ENCODE measurements at places on chromosomes 4 and X.

GRCh38 chr4:52512291-52512690, 146.8 kb downstream of the USP46 start:
- DNase-seq = no peak

GRCh38 chr4:122229857-122230256, 77.7 kb downstream of the BLTP1 start:
- no peak for DNase-seq

DNA sequence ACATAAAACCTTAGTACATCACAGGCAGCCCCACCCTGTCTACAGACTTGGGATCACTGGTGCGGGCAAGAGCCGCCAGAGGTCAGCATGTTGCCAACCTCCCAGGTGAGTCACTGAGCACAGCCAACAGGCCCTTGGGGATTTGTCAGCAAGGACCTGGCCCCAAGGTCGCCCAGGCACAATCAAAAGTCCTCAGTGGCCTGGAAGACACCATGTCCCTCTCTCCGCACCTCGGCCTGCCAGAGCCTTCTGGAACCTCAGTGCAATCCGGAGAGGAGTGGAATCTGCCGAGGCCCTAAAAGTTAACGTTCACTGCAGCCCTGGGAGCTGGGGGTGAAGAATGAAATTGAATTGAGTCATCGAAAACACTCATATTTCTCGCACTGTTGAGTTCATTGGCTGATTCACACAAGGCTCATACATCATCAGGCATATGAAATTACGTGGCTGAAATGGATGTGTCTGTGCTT, 74.3 kb downstream of the WFS1 start:
- DNase-seq = peak; percentile 42

DNA sequence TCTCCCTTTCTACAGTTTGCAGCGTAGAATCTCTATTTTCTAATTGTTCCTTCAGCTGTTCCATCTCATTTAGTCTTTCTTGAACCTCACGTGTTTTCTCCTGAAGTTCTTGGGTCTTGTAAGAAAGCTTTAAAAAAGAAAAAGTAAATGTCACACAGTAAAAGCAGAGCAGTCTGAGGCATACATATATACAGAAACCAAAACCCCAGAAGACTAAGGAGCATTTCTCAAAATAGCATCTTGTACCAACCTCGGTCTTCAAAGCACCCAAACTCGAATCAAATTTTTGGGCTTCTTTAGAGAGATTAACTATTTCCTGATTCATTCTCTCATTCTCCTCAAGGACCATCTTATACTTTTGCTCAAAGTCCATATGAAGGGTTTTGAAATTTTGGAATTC, 39.4 kb downstream of the CENPE start:
- DNase-seq = peak; percentile 65

- DNase-seq = peak; percentile 65
Measured at GRCh38 chr4:139301821-139302611, at the start of gene NDUFC1. Gene NDUFC1, minus strand, starts transcription at chr4:139302477. Its CDS starts 6,679 bp downstream, at chr4:139295798.

GRCh38 chrX:47143894-47144625, 442 bp downstream of the NDUFB11 start:
- peak; percentile 46 for DNase-seq

DNA sequence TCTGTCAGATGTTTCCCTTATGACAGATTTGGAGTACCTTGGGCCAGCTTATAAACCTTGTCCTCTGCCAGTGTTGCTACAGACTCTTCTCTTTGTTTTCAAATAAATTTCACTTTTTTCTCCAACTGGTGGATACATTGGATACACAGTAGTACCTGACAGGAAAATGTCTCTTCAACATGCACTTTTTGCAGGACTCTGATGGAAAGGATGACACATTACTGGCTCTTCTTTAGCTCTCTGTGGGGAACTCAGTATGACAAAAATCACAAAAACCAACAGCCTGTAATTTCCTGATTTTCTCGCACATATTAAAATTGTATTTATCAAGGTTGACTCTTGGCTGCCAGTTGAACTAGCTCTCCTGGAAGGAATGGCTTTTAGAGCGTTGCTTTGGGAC, 61.3 kb upstream of the GIMD1 start:
- DNase-seq = no peak

DNA sequence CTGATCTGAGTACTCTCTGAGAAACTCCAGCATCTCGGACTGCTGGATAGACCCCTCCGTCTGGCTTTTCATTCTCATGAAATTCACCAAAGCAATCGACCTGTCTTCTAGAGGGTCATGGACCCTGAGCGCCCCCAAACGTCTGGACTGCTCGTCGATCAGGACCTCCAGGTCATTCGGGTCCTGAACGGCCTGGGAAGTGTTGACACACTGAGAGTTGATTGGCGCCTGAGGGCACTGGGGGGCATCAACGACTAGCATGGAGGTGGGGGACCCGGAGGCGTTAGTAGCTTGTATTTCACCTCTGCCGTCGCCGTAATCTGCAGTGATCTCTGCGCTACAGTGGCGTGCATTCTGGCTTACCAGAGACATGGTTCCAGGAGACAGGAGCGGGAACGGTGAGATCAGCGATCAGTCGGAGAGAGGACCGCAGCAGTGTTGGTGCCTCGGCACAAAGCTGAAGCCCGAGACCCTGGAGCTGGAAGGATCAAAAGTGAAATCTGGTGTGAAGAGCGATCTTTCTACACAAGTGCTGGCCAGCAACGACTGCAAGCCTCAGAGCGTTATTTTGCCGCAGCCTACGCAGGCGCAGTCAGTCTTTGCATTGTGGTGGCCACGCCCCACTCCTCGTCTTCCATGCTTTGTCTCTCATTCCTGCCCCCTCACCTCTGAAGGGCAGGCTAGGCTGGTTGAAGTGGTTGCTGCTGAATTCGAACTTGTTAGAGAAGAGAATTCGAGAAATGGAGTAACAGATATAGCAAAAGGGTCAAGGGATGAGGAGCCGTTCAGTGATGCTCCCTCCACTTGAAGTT, at the start of gene MAGEE2:
MAGEE2 (minus strand) TSS at position 575 of the 812 bp plus-strand sequence; CDS start at position 372, 203 bp downstream.
- DNase-seq = no peak

DNA sequence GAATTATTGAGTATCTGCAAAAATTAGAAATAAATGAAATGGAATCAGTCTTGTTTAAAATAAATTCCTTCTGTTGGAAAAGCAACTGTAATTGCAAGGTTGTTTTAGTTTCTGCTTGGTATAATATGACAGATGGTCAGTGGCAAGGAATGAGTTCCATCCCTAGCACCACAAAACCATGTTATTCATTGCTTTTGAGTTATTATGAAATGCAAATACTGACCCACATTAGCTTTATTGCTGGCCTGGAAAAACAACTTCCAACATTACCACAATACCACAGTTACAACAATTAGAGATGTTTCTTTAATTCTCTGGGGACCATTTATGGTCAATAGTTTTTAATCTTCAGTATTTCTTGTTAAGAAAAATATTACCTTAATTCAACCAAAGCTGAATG, 194.4 kb downstream of the TMA16 start:
- no peak for DNase-seq

- no peak for DNase-seq
Measured at GRCh38 chr4:57639561-57640382, 529.6 kb upstream of the IGFBP7 start.

DNA sequence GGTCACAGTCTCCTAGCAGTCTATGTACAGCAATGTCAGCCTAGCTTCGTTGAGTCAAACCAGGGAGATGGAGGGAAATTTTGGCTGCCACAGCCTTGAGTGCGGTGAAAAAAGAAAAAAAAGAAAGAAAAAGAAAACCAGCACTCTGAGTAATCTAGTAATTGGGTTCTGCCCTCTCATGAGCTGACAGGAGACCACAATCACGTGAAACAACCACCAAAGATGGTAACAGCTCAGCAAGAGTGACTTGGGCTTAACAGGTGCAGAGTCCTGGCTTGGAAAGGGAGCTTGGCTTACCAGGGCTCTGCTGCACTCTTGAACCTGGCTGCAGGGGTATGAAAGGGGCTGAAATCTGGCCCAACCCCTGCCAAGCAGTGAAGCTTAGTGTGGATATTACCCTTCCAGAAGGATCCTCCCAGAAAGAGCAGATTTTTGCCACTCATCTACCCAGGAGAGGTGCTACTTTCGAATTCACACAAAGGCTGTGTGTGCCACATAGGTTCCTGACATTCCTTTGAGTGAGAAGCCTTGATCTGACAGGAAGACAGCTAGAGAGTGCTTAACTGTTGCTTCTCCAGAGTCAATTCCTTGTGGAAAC, 350.3 kb downstream of the PTTG2 start:
- peak; percentile 98 for DNase-seq

Measured in MM.1S (cell line).